ENCODE measurements at places on chromosomes 5 and 9. TPM values are rescaled to one million over a fixed set of nuclear protein-coding genes. Genes with fewer than 3 reads are reported as not detected.

- no peak for DNase-seq
Measured at GRCh38 chr5:92418341-92418740, 1035.2 kb upstream of the ARRDC3 start.

- DNase-seq: no peak
Measured at GRCh38 chr5:83785176-83785668, 64.6 kb upstream of the HAPLN1 start.

Gene PCDHGC5
- 1.1 TPM for polyA plus RNA-seq

DNA sequence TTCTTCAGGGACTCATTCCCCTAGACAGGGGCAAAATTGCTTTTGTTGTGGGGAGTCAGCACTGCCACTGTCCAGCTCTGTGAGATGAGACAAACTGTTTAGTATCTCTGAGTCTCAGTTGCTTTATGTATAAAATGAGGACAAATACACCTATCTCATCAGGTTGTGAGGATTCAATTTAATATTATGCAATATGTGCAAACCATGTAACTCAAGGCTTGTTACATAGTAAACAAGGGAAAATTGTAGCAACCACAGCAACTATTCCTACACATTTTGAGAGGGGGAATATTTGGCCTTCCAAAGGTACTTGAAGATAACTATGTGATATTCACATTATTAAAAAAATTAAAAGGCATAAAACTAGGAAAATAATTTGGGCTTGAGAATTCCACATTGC, 411.9 kb upstream of the SLC30A5 start:
- DNase-seq: no peak

DNA sequence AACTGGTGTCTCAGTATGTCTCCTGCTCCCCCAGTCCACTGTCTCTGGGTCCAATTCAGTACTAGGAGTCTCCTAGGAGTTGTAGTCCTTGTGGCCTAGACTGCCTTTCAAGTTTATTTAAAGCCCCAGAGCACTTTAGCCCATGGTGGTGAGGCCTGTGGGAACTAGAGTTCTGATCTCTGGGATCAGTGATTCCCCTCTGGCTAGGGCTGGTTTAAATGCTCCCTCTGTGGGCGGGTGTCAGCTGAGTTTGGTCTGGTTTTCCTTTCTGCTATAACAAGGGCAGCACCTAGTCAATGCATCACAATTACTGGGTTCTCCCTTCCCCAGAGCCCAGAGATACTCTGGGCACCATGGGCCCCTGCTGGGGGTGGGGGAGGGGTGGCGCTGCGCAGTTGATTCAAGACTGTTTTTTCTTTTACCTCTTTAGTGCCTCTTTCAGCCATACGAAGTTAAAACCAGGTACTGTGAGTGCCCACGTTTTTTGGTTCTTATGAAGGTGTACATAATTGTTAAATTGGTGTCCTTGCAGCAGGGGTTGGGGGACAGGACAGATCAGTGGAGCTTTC, 9.3 kb upstream of the SLC36A3 start:
- no peak for DNase-seq

Gene MELK
- 8.5 TPM for polyA plus RNA-seq

Gene PCDHA1
- not detected for polyA plus RNA-seq

Gene SOHLH1
- 0.13 TPM for polyA plus RNA-seq

Gene CER1
- polyA plus RNA-seq: not detected

Gene RNF208
- polyA plus RNA-seq: 4.2 TPM

- DNase-seq: no peak
Measured at GRCh38 chr9:112112519-112112918, 62.6 kb downstream of the SUSD1 start.

GRCh38 chr9:113652355-113653152, 189.0 kb downstream of the RGS3 start:
- DNase-seq: no peak

DNA sequence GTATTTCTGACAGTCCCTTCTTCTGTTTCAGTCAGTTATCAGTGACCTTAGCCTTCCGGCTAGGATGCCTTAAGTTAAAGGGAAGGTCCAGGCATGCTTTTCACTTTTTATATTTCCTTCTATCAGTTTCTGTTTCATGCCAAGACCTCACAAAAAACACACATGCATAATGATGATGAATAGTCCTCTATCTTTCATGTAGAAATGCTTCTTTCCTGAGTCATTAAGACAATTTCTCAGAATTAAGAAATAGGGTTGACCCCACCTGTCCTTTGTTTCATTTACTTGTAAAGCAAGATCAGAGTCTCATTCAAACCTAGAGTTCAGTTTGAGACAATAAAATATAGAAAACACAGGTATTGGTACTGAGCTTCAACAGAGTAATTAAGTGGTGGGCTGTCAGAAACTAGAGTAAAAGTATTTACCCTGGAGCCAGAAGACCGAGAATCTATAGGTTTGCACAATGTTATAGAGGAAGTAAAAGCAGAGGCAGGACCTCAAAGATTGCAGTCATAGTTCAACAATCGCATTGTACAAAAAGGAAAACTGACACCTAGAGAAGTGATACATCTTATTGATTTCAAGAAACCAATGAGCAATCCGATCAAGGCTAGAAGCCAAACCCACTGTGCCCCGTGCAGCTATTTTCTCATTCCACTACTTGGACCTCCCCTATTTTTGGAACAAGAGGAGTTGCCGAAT, 118.7 kb upstream of the PUM3 start:
- DNase-seq: no peak

Gene ZSWIM6
- 8.8 TPM for polyA plus RNA-seq

Gene PCDHGA8
- 0.80 TPM for polyA plus RNA-seq

Gene C7
- 4.0 TPM for polyA plus RNA-seq

DNA sequence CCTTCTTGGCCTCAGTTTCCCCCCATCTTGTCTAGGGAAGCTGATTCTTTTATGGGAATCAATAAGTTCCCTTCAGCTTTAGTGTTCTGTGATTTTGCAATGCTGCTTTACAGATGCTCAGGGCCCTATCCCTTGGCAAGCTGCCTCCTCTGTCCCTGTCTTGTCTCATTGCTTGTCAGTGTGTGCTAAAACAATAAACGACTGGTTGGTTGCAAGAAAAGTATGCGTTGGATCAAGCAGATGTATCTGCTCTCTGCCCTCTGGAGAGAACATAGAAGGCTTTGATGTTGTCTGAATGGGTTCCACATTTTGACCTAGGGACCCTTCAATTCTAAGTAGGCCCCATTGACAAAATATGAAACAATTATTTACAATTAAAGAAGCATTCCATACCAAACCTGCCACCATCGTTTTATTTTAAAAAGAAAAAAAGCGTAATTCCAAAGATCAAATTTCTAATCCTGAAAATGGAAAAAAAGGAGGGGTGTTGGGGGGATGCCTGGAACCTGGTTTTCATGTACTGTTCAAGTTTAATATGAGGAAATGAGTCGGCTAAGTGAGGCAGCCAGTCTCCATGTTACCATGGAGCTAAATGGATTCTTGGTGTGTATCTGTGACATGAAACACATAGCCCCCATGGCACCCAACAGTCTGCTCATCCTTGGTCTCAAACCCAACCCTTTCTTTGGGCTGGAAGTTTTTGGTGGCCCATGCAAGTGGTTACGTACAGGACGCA, 31.2 kb upstream of the TARS1 start:
- DNase-seq: peak; percentile 45

Gene SPATA6L
- 0.53 TPM for polyA plus RNA-seq

GRCh38 chr5:111934511-111934910, 177.5 kb upstream of the NREP start:
- no peak for DNase-seq

DNA sequence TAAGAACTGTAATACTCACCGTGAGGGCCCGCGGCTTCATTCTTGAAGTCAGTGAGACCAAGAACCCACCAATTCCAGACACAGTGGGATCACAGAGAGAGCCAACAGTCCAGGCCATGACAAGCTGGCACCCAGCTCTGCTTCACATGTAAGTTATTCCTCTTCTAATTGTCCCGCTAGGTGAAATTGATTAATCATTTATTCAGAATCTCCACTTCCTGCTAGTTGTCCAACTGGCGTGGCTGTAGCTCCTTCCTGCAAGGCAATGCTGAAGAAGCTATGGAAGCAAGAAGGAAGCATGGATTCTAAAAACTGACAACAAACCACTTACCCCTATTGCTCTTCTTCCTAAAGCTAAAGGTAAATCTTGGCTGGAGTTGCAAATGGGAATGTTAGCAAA, 30.0 kb upstream of the GLRX start:
- no peak for DNase-seq

DNA sequence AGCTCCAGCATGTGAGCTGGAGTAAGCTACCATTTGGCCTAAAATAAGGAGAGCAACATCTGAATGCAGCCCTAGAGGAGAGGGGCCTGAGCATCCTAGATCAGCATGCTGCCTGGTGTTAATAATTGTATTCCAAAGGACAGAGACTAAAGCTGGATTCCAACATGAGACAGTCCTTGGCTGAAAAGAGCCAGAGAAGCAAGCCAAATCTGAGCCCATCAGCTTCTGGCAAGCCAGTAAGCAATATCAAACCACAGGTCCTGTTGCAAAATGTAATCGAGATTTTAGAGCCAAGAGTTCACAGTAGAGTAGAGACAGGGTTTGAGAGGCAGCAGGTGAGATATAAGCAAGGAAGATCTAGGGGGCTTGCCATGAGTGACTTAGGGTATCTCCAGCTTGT, 42.3 kb upstream of the DMAC1 start:
- DNase-seq: no peak

Gene SPATA31E1
- polyA plus RNA-seq: not detected

- DNase-seq: no peak
Measured at GRCh38 chr5:80809451-80809850, 150.7 kb upstream of the RASGRF2 start.

GRCh38 chr5:166354332-166354731, 1937.1 kb upstream of the WWC1 start:
- DNase-seq: no peak

Gene TIMD4
- polyA plus RNA-seq: 2.0 TPM

- no peak for DNase-seq
Measured at GRCh38 chr9:133273819-133274218, 1.2 kb downstream of the ABO start.

Gene FOXD4L3
- polyA plus RNA-seq: not detected

- DNase-seq: no peak
Measured at GRCh38 chr9:34862043-34862442, 96.0 kb upstream of the PHF24 start.

DNA sequence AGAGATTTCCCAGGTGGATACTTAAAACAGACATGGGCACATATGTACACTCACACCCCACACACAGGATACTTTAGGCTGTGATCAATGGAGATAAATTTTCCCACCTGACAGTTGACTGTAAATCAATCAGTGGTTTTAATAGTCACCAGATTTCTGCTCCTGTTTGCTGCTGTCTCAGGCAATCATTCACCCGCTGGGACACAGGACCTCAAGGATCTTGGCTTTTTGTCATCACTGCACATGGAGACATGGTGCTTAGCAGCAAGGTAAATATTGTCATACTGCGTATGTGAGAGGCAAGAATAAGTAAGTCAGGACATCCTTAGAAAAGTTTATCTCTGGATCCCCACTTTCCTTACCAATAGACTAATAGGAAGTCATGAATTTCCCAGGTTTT, 60.8 kb upstream of the KLF9 start:
- no peak for DNase-seq
